ENCODE measurements at places on chromosomes 16 and 17.

GRCh38 chr16:81748476-81749198, 30.5 kb upstream of the PLCG2 start:
- no peak for DNase-seq

- DNase-seq: no peak
Measured at GRCh38 chr16:2855536-2855935, 2.4 kb downstream of the PRSS22 start.

- no peak for DNase-seq
Measured at GRCh38 chr17:78623541-78623940, 46.3 kb upstream of the DNAH17 start.

- DNase-seq: peak; percentile 78
Measured at GRCh38 chr16:30786936-30787612, at the start of gene ZNF629. Gene ZNF629 (minus strand): TSS chr16:30787205. CDS start chr16:30784482, 2,723 bp downstream.
